ENCODE measurements at places on chromosomes 7 and 10.

GRCh38 chr10:72254813-72255568, 18.7 kb upstream of the DDIT4 start:
- no peak for DNase-seq

- peak; percentile 49 for DNase-seq
These were observed at the start of gene PRKAG2 for GRCh38 chr7:151876899-151877777. TSS of gene PRKAG2 (minus strand) at chr7:151877115. CDS start at chr7:151876620, 495 bp downstream.

DNA sequence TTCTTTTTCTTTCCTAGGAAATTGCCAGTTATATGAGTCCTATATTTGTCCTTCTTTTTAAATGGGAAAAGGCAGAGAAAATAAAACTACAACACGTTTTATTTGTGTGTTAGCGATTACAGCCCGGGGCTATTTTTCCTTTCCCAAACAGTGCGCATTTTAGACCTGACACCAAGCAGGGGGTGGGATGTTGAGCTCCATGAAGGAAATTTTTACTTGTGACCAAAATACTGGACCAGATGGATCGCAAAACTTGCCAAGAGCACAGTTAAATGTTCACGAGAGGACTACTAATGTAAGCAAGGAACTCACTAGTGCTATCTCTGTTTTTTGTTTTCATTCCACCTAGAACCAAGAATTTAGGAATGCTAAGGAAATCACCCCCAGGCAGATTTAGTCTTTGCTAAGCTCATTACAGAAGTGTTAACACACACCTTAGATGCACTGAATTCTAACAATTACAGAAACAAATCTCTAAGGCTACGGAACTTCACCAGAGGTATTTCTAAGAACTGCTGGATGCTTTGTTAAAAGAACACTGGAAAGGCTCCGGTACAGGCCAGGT, 114.8 kb downstream of the JAZF1 start:
- no peak for DNase-seq

DNA sequence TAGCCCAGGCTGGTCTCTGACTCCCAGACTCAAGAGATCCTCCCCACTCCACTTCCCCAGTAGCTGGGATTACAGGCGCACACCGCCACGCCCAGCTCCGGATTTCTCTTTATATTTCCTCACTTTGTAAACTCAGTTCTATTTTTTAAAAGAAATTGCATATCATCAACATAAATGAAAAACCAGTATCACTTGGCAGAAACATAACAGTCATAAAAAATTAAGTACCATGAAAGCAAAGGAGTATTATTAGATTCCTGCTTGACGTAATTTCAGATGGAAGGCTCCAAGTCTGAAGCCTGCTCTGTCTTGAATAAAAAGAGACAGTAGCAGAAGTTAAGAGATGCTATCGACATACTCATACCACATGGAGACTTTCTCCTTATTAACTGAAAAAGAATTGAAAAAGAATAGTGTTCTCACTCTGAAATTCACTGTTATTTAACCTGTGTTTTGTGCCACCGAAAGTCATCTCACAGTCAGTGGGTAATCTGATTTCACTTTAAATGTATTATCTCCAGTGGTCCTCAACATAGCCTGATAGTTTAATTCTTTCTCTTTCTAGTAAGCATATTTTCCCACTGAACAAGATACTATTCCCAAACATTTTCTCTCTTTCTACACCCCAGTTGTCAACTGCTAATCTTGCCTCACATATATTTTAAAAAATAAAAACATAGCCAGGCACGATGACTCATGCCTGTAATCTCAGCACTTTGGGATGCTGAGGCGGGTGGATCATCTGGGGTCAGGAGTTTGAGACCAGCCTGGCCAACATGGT, 40.3 kb upstream of the ADRB1 start:
- DNase-seq: no peak

GRCh38 chr7:149854611-149855360, 16.6 kb downstream of the ZNF862 start:
- no peak for DNase-seq

GRCh38 chr7:27688646-27689045, 26.0 kb upstream of the HIBADH start:
- no peak for DNase-seq

- DNase-seq: no peak
These were observed 213.0 kb downstream of the JAZF1 start for GRCh38 chr7:27967639-27968038.

GRCh38 chr7:20491284-20491683, 124.2 kb upstream of the ABCB5 start:
- no peak for DNase-seq

- DNase-seq: no peak
These were observed 212.6 kb downstream of the WDR11 start for GRCh38 chr10:121063744-121064143.

GRCh38 chr10:132634241-132634946, 96.8 kb downstream of the INPP5A start:
- DNase-seq: no peak

DNA sequence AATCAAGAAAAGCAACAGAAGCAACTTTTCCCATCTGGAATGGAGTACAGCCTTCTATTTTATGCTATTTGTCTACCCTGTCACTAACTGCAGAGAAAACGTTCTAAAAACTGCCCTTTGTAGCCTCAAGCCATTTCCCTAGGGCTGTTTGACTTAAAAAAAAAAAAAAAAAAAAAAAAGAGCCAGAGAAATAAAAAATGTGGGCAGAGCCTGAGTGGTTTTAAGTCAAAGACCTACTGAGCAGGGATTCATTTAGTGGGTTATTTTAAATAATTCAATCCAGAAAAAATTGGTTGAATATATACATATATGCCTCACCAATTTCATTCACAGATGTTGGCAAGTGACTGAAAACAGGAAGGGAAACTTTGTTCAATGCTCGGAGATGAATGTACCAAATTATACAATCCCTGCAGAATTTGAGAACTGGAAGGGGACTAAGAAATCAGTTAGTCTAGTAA, 75.2 kb downstream of the PPP1R3C start:
- DNase-seq: no peak

GRCh38 chr10:3655528-3655927, 129.5 kb downstream of the KLF6 start:
- DNase-seq: no peak

- DNase-seq: no peak
These were observed 23.3 kb upstream of the STEAP2 start for GRCh38 chr7:90188281-90188680.

- DNase-seq: no peak
These were observed 23.4 kb upstream of the FAM3C start for GRCh38 chr7:121419201-121420148.

GRCh38 chr7:31853380-31853779, 166.4 kb downstream of the PPP1R17 start:
- no peak for DNase-seq

GRCh38 chr7:87615197-87615596, 13.0 kb upstream of the RUNDC3B start:
- DNase-seq: no peak

GRCh38 chr10:70773965-70774809, 11.0 kb downstream of the TBATA start:
- no peak for DNase-seq

DNA sequence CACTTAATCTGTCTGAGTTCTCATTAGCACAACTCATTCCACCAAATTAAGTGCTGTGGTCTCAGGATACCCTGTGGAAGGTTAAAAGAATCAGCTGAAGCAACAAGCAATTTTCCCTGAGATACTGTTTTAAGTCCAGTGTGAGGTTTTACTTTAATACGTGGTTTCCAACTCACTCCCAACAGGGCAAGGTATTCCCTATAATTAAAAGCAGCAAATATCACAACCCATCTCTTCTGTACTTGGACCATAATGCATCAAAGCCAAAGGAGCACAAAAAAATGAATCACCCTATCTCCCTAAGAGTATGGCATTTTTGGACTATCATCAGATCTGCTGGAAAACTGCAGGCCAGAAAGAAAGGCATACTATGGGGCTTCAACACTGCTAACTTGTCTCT, 4.9 kb downstream of the CADPS2 start:
- no peak for DNase-seq

GRCh38 chr7:46764100-46764936, 817.6 kb downstream of the TNS3 start:
- no peak for DNase-seq

GRCh38 chr10:91907033-91907594, 2.2 kb downstream of the FGFBP3 start:
- DNase-seq: no peak

DNA sequence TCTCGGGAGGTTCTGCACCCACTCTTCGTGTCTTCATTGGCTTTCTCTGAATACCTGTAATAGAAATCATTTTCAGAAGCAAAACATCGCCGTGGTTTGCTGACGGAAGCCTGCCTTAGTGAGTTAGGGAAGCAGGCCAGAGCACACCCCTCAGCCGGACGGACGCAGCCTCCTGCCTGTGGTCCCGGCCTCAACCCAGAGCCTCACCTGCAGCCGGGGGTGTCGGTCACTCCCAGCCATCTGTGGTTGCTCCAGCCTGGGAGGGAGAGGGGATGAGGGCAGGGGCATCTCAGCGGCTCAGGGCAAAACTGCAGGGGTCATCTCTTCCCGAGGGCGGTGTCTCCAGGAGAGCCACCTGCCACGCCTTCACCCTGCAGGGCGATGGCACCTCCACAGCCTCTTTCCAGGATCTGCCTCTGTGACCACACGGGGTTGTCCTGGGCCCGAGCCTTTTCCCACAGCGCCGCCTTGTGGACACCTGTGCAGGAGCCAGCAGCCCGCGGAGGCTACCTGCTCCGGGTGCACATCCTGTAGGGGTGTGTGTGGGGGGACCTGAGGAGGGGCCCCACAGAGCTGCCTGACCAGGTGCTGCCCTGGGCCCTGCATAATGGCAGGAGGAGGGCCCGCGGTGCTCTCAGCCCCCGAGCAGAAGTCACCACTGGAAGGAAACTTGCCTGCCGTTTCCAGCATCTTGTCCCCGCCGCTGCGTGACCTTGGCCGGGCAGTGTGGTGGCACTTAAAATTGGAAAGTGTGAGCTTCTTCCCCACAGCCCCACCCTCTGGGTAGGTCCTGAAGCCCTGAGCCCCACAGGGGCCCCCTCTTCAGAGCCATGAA, 21.6 kb upstream of the AP5Z1 start:
- peak; percentile 79 for DNase-seq

GRCh38 chr7:104998040-104998752, 15.8 kb upstream of the KMT2E start:
- no peak for DNase-seq

DNA sequence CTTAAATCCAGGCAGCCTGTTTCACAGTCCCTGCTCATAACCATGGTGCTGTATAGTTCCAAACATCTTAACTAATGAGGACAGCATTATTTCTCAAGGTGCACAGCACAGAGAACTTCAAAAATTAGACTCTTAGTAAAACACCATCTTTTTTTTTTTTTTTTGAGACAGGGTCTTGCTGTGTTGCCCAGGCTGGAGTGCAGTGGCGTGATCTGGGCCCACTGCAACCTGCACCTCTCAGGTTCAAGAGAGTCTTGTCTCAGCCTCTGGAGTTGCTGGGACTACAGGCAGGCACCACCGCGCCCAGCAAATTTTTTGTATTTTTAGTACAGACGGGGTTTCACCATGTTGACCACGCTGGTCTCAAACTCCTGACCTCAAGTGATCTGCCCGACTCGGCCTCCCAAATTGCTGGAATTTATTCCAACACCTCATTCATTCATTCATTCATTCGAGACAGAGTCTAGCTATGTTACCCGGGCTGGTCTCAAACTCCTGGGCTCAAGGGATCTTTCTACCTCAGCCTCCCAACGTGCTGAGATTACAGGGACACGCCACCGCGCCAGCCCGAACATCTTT, 507 bp upstream of the TMEM254 start:
- DNase-seq: no peak

DNA sequence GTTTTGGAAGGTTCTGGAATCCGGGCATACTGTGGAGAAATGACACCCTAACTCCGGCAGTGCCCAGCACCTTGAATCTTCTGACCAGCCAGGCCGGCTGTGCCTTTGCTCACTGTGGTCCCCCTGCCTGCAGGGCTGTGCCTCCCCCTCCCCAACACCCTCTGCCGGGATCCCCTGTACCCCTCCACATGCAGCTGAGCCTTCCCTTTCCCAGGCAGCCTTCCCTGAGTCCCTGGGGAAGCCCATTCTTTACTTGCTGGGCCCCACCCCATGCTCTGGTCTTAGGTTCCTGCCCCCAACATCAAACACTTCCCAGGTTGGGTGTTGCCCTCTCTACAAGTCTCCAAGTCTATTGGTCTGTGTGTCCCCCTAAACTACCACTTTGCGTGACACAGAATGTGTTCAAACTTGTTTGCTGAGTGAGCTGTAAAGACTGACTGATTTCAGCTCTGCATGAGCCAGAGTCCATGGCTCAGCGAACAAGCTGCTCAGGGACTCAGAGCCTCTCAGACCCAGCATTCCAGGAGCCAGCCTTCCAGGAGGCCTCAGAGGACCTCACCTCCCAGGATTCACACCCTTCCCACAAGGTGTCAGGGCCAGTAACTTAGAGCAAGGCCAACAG, 31.6 kb downstream of the CALML5 start:
- no peak for DNase-seq

- no peak for DNase-seq
These were observed 24.8 kb downstream of the OR9A2 start for GRCh38 chr7:143002106-143002505.

- no peak for DNase-seq
These were observed 5.7 kb downstream of the CYP17A1 start for GRCh38 chr10:102831322-102832071.

DNA sequence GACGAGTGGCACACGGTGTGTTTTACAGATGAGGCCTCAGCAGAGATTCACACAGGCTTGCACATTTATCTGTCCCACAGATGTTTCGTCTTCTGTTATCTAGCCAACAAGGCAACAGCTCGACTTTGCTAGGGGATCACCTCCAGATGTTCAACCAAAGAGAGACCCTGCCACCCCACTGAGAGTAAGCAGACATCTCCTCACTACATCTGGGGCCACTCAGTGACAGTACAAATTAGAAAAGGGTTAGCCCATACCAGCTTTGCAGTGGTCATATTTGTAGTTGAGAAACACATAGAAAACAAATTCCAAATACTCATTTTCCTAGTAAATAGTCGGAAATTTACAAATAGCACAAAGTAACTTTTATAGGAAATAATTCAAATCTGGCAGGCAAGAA, 164.2 kb downstream of the HDAC9 start:
- DNase-seq: no peak

- no peak for DNase-seq
These were observed 42.2 kb upstream of the SEMA3E start for GRCh38 chr7:83691095-83691494.

DNA sequence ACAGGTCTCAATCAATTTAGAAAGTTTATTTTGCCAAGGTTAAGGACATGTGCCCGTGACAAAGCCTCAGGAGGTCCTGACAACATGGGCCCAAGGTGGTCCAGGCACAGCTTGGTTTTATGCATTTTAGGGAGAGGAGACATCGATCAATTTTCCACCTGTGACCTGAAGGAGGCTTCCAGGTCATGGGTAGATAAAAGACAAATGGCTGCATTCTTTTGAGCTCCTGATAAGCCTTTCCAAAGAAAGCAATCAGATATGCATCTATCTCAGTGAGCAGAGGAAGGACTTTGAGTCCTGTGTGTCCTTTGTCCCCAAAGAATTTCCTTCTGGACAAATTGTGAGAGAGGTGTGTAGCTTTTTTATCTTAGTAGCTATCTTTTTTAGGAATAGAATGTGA, 15.8 kb downstream of the LRRC72 start:
- no peak for DNase-seq

DNA sequence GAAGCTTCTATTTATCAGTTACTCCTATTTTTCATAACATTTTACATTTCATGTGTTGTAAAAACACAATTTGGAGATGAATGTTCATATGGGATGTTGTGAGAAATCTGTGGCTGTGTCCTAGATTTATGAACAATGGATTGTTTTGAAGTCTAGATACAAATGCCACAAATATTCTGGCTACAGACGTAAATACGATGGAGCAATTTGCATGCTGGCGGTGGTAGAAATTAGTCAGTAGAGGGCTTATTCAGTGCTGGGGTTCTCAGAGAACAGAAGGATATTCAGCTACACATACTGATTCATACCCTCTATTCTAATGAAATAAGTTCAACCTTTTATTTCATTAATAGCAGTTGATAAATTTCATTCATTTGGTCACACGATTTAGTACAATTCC, 48.8 kb downstream of the PLPP4 start:
- no peak for DNase-seq

All from stimulated activated CD8-positive, alpha-beta memory T cell treated with anti-CD3 and anti-CD28 coated beads, Interleukin-15, amount 100 ng/mL, for 1 hour (primary cell).